ENCODE measurements at places on chromosomes 2 and 18.

- DNase-seq: peak; percentile 68
Measured at GRCh38 chr2:157364257-157364974, 38.8 kb upstream of the ERMN start.

- no peak for DNase-seq
Measured at GRCh38 chr2:72128059-72128842, 19.4 kb downstream of the CYP26B1 start.

GRCh38 chr2:45951025-45951727, 299.7 kb downstream of the PRKCE start:
- DNase-seq: no peak

DNA sequence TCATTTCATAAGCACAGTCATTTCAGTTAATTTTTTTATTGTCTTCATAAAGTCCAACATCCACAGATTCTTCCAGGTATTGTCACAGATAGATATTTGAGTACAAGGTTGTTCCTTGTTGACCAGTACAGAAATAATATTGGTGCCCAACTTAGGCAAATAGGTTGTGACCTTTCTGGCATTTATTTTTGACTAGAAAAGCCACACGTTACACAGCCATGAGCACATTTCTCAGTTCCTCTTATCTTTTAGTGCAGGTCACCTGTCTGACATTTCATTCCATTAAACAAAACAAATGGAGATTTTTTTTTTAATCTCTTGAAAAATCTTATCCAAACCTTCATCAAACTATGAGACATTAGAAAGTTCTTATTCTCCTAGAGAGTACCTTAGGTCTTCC, 428.8 kb downstream of the ZNF521 start:
- peak; percentile 26 for DNase-seq

DNA sequence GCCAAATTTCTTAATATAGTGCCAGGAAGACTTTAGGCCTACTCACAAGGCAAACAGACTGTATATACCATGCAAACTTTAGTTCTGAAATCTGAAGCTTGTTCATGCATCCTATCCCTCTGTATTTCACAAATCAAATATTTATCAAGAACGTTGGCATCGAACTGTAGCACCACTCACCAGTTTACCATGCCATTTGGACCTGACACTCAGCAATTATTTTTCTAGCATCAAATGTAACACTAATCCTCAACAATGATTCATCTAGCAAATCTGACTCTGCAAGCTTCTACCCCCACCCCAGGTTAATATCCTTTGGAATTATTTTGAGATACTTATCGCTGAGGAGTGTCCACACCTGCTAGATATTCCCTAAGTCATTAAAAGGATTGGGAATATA, 1506.6 kb downstream of the LRP1B start:
- no peak for DNase-seq

DNA sequence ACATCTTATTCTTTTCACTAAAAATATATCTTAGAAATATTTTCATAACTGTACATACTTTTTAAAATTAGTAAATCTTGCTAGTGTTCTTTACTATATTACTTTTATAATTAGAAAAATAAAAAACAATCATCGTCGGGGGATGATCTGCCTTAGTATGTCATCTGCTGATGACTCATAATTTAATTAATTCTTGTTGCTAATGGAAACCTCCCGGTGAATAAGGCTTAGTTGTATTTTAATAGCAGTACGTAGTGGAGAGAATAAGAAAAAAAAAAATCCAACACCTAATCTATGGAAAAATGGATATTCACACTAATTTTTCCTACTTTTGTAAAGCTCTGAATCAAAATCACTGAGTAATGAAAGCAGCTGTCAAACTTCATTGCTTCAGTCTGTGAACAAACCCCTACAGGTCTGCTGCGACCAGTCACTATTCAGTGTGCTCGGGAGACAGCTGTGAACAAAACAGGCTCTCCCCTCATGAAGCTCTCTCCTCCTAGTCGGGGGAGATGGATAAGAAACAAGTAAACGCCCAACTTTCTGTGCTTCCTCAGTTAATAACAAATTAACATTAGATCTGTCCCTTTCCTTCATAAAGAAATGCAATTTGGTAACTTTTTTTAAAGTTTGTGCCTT, 97.4 kb upstream of the UPP2 start:
- no peak for DNase-seq

DNA sequence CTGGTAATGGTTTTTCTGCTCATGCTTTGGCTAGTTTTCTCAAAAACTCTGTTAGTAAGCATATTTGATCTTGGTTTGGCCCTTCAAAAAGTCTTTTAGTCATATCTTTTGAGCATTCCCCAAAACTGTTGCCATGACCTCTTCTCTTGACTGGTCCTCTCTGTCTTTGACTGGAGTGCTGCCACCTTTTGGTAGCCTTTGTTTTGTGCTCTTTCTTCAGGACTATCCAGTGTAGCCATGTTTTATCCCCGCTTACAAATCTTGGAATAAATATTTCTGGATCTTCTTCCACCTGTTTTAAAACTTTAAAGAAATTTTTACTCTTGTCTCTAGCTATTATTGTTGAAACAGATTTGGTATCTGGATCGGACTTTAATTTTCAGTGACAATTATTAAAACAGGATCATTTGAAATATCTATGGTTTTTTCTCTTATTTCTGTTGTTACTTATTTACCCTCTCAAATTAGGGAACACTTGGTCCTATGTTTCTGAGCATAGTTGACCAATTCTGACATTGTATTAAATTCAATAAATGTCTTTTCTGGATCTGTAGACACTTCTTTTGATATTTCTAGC, 965 bp upstream of the ELOA2 start:
- no peak for DNase-seq

DNA sequence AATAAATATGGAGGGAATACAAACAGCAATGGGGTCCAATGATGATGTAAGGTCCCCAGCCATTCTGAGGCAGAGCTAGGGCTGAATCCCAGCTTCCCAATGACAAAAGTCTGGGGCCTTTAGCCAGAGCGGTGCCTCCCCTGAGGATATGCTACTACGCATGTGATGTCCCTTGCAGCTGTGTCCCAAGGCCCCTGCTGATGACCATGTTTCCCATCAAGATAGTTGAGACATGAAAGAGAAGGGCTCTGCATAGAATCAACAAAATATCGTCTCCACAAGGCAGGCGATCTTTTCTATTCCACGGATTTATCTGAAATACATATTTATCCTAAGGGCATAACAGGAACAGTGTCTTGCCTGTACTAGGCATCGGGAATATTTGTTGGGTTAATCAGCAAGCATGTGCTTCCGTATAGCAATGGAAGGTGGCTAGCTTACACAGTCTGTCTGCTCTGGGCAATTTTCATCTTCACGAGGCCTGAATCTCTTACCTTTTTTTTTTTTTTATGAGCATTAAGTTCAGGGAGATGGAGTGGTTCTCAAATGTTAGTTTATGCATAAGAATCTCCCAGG, 284.6 kb downstream of the CNTNAP5 start:
- no peak for DNase-seq

DNA sequence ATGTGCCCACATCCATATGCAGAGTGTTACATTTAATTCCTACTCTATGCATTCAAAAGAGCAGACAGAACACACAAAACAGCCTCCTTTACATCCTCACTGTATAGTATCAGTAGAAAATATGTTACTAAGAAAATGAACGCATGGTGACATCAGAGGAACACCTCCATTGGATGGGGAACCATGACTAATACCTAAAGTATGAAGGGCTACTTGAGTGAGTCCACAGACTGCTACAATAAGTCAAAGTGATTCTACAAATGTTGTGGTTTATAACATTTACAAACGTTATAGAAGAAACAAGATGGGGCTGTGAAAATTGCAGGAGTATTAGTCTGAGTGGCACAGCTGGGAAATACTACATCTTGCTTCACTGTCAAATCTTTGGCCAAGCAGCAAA, 1830.9 kb upstream of the PIK3C3 start:
- no peak for DNase-seq

DNA sequence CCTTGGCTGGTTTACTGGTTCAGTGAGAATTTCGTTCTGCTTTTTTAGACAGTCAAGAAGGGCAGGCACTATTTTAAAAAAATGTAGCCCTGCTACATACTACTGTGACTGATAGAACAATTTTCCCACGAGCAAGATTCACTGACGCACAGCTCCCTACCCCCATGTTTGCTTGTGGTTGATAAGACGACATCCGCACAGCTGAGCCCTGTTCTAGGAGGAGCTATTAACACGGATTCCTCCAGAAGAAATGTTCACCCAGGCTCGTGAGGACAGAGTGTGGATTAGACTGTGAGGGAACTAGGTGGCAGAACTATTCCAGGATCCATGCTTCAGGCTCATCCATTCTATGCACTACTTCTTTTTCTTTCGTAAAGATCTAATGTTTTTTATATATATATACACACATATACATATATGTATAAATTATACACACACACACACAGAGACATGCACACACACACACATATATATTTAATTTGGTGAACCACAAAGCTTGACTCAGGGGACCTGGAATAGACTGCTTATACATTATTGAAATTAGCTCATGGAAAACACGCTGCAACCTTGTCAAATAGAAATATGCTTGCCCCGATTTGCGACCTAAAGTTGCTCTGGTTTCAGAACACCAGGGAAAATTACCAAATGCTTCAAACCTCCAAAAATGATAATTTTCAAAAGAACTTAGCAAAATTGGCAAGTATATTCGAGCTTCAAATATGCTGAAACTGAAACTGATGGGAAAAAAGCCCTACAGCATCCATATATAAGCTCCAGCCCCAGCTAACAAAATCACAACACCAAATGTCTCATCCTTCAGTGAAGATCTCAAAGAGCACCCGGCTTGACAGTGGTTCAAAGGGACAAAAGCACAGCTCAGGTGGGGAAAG, 370.4 kb downstream of the SOCS6 start:
- DNase-seq: no peak

GRCh38 chr2:85959826-85960225, 71.0 kb upstream of the ST3GAL5 start:
- DNase-seq: no peak

DNA sequence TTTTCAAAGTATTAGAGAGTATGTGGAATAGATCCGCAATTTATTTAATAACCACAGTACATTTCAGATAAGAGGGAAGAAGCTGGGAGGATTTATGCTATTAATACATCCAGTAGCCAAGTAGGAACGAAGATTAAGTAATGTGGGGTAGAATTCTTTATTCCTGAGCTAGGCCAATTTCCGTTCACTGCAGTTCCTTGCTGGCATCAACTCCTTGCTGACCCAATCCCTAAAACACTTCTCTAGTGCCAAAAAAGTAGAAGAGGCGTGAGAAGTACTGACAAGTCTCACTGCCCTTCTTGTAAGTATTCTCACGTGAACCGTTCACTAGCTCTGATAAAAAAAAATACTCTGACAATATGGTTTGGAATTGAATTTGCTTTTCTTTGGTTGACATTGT, 211.4 kb downstream of the EPHA4 start:
- no peak for DNase-seq

- DNase-seq: no peak
Measured at GRCh38 chr2:51084750-51085149, 52.8 kb upstream of the NRXN1 start.

- DNase-seq: peak; percentile 22
Measured at GRCh38 chr2:104938231-104938941, 84.5 kb downstream of the POU3F3 start.

DNA sequence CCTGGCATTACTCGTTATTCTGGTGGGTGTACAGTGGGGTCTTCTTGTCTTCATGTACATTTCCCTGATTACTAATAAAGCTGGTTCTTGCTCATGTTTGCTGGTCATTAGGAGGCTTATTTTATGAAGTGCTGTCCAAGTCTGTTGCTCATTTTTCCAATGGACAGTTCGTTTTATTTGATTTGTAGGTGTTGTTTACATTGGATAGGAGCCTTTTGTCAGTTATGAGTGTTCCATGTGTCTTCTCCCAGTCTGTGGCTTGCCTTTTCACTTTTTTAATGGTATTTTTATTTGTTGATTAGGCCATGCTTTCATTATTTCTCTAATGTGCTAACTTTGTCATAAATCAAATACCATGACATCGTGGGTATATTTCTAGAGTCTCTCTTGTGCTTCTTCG, 51.9 kb downstream of the CEP192 start:
- no peak for DNase-seq

DNA sequence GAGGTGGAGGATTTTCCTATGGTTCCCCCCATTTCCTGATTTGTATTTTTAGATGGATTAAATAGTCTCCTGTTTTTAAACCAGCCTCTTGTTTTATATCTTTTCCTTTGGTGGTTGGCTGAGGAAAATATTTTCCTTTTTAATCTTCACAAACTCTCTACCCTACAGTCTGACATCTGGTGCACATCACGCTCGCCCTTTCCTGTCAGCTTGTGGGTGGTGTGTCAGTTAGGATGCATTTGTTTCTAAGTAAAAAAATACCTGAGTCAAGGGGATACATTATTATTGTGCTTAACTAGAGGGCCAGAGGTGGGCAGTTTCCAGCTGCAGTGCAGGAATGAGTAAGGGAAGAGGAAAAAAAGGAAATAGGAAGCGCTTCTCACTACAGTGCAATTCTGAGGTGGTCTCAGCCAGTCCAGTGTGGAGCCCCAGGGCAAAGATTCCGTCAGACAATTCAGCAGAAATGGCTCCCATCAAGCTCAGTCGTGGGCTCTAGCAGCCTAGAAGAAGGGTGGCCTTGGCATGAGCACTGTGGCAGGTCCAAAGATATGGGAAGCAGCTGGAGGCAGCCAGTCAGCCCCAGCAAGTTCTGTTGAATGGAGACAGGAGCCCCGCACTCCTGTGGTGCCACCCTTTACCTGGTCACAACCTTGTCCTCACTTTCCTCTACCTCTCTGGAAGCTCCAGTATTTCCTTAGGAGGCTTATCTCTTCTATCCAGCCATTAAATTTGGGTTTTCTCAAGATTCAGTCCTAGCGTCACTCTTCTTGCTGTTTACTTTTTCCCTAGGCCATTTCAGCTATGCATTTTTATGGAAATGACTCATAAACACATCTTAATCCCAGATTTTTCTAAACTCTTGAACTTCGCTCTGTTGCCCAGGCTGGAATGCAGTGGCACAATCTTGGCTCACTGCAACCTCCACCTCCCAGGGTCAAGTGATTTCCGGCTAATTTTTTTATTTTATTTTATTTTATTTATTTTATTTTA, 18.5 kb downstream of the SFTPB start:
- no peak for DNase-seq

- no peak for DNase-seq
Measured at GRCh38 chr2:69693775-69694450, 48.0 kb upstream of the ANXA4 start.

DNA sequence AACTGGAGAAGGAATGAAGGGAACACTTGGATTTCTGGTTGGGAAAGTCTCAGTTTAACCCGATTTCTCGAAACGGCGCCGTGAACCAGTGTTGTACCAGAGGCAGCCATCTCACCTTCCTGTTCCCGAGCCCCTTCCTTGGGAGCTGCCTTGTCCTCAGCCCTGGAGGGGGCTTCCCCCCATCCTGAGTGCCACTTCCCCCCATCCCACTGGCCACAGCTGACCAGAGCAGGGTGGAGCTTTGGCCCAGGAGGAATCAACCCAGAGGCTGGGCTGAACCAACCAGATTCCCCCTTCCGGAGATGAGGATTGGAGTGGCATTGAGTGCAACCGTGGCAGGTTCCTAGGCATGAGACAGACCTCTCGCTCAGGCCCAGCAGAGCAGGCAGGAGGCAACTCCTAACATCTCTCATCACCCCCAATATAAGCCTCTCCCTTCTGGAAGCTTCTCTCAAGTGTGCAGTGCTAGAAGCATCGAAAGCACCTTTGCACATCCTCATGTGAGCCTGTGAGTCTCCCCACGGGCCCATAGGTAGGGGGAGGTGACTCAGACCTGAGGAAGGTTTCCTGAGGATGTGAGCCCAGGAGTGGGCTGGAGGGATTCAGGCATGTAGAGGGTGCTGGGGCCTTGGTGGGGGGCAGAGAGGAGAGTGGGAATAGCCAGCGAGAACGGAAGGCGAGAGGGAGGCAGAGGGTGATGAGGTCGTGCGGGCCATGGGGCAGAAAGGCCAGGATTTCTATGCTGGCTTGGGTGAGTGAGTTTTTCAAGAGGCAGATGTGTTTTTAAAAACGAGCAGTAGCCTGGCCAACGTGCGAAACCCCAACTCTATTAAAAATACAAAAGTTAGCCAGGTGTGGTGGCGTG, 11.9 kb downstream of the NGEF start:
- DNase-seq: no peak
